ENCODE measurements at places on chromosomes 4 and X.

- no peak for DNase-seq
Observed at GRCh38 chr4:80008971-80009370, 64.1 kb downstream of the ANTXR2 start.

GRCh38 chrX:2463973-2464676 lies 36.7 kb downstream of the DHRSX start:
- DNase-seq: no peak

DNA sequence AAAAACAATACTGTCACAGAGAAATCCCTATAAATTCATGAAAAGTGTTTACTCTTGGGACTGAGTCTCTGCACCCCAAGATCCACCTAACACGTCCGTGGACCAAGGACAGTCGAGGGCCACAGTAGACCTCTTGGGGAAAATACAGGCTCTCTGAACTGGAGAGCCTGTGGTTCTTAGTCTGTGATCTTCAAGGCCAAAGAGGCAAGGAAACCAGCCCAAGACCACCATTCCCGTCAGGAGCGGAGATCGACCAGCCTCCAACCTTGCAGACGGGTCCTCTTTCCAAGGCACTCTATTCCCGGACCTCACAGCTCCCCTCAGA lies 1.6 kb upstream of the APBB2 start:
- no peak for DNase-seq

GRCh38 chr4:41748074-41748570 lies 403 bp downstream of the PHOX2B start:
- no peak for DNase-seq

- DNase-seq: no peak
Observed at GRCh38 chr4:76926841-76927240, 22.7 kb upstream of the SEPTIN11 start.

Data from pons (tissue), 1 donor.